CD4-positive, alpha-beta memory T cell (primary cell): ENCODE measurements at places on chromosomes 12 and 14. TPM values are rescaled to one million over a fixed set of nuclear protein-coding genes. Genes with fewer than 3 reads are reported as not detected.

- no peak for DNase-seq
- no peaks in the 10 kb centered on the region for H3K36me3 ChIP-seq
- peaks cover 27% of the 10 kb centered on the region for H3K4me1 ChIP-seq
- no peak overlapping the region for H3K4me3 ChIP-seq
Measured at GRCh38 chr12:91991399-91992187, 154.1 kb downstream of the BTG1 start.

- no peaks in the 10 kb centered on the region for H3K36me3 ChIP-seq
- no peak overlapping the region for H3K27ac ChIP-seq
- no peak for DNase-seq
- H3K27me3 ChIP-seq = peaks cover 56% of the 10 kb centered on the region
Measured at GRCh38 chr12:57215668-57216013, 953 bp upstream of the NXPH4 start.

- no peak for DNase-seq
- no peaks in the 10 kb centered on the region for H3K4me1 ChIP-seq
- no peak overlapping the region for H3K27ac ChIP-seq
- no peaks in the 10 kb centered on the region for H3K36me3 ChIP-seq
Measured at GRCh38 chr12:51631591-51631990, 40.6 kb downstream of the SCN8A start.

- H3K27me3 ChIP-seq = no peaks in the 10 kb centered on the region
- H3K36me3 ChIP-seq = no peaks in the 10 kb centered on the region
- H3K4me3 ChIP-seq = peak overlapping the region; percentile 91
- peak; percentile 64 for DNase-seq
Measured at GRCh38 chr14:99274346-99275221, 2.6 kb upstream of the BCL11B start.

DNA sequence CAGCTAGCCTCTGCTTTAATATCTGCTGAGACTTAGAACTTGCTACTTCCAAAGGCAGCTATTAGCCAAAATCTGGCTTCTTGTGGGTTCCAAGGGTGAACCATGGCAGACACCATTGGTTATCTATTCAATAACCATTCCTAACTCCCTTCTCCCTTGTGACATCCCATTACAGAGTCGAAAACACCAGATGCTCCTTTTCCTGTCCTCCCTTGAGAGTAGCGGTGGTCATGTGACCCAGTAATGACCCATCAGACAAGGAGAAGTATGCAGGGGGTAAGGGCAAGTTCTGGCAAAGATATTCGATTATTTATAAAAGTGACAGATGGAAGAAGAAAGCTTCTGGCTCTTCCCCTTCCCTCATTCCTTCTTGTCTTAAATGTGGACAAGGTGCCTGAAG is 20.1 kb downstream of the TGFB3 start:
- no peaks in the 10 kb centered on the region for H3K36me3 ChIP-seq
- DNase-seq = no peak
- no peaks in the 10 kb centered on the region for H3K4me1 ChIP-seq
- H3K4me3 ChIP-seq = no peak overlapping the region
- no peaks in the 10 kb centered on the region for H3K27me3 ChIP-seq

- DNase-seq = no peak
- H3K4me1 ChIP-seq = no peaks in the 10 kb centered on the region
- H3K36me3 ChIP-seq = no peaks in the 10 kb centered on the region
- no peaks in the 10 kb centered on the region for H3K27me3 ChIP-seq
- H3K4me3 ChIP-seq = no peak overlapping the region
Measured at GRCh38 chr14:33716921-33717320, 234.0 kb downstream of the EGLN3 start.

CSAD gene
- 2.9 TPM for polyA plus RNA-seq

PTGER2 gene
- 259 TPM for polyA plus RNA-seq

KANSL2 gene
- polyA plus RNA-seq = 47.4 TPM

NKX2-1 gene
- polyA plus RNA-seq = not detected

ACOT4 gene
- 8.1 TPM for polyA plus RNA-seq

KRT74 gene
- polyA plus RNA-seq = not detected
